ENCODE measurements at places on chromosomes 7 and 10.

DNA sequence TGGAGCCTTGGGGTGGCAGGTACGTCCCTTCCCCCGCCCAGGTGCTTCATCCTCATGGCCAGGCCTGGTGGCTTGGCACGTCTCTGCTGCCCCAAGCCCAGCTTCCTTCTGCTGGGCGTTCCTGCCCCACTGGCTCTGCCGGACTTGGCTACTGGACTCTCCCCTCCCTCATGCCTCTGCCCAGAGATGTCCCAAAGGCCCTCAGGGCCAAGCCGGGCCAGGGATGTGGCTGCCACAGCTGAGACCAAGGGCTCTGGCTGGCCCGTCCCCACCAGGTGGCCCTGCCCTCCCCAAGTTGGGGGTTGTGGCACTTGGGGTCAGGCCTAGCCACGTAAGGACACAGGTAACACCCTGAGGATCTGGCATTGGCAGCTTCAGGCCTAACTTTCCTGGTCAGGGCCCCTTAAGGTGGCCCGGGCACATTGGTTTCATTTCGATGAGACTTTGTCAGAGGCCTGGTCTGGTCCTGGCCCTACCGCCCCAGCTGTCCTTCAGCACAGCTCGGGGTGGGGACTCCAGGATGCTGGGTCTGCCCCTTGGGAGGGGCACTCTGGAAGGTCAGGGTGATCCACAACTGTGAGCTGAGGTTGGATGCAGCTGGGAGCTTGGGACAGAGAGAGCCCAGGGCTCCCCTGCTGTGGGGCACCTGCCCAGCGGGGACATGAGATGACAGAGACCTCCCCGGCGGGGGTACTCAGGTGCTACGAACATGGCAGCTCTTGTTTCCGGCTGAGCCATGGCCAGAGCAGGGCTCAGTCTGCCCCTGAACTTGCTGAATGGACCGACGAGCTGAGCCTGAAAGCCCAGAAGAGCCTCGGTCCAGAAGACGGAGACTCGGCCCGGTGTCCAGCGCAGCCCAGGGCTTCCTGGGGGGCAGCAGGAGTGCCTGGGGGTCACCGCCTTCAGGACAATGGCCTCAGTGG lies 2.9 kb downstream of the BHLHA15 start:
- DNase-seq: no peak

- no peak for DNase-seq
Observed at GRCh38 chr10:101444058-101444898, 90.3 kb downstream of the BTRC start.

GRCh38 chr10:104274762-104275721 lies 6.1 kb downstream of the GSTO2 start:
- DNase-seq: peak; percentile 4

GRCh38 chr10:47371629-47372485 lies 12.2 kb downstream of the ZNF488 start:
- no peak for DNase-seq

GRCh38 chr7:102104245-102104644 lies 182.4 kb upstream of the SH2B2 start:
- DNase-seq: no peak

GRCh38 chr10:60948851-60949250 lies 4.9 kb upstream of the RHOBTB1 start:
- no peak for DNase-seq

GRCh38 chr7:96021568-96021967 lies 249.2 kb downstream of the DYNC1I1 start:
- DNase-seq: no peak

DNA sequence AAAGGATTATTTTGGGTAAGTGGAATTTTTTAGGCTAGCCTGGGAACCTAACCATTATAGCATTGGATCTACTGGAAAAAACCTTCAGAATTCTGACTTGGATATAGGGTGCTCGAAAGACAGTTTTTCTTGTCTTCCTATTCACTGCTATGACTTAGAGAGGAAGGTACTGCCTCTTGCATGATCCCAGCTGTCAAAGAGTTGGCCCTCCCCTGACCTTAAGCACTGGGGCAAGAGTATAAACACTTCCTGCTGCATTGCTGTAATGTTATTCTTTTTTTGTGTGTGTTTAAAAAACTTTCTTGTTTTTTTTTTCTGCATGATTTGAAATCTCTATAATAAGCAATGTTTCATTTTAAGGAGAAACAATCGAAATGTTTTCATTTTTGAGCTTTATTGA lies 113.0 kb downstream of the LRMDA start:
- no peak for DNase-seq

DNA sequence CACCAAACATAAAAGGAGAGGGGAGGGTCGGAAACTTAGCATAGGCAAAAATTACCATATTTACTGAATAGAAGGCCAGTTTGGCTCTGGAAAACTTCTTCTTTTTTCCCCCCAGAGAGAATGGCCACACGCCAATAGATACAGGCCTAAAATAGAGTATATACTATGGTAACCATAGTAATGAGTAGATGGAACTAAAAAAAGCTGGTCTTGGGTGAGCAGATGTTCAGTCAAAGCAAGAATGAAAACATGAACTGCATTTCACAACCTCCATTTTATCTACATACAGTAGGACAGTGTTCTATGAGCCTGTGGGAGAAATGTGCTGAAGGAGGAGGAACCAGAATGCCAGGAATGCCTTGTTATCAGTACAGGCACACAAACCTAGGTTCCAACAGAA lies 141.7 kb upstream of the SEMA3A start:
- DNase-seq: no peak

DNA sequence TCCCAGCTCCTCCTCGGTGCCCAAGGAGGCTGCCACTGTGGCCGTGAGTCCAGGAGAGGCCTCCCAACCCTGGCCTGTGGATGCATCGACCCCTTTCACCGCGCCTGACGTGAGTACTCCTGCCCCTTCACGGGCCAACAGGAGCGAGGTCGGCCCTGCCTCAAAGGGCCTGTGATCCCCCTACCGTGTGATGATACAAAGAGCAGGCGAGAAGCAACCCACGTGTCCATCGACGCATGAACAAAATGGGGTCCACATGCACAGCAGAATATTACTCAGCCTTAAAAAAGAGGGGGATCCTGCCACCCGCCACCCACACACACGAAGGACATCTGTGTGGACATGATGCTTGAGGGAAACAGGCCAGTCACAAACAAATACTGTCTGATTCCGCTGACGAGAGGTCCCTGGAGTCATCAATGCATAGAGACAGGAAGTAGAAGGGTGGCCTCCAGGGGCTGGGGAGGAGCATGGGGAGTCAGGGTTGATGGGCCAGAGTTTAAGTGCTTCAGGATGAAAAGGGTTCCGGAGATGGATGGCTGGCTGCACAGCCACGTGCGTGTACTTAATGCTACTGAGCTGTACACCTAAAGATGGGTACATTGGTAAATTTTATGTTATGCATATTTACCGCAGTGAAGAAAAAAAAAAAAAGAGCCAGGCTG lies 151.9 kb downstream of the PRKAG2 start:
- DNase-seq: no peak

- peak; percentile 81 for DNase-seq
Observed at GRCh38 chr10:101060951-101061623, 702 bp upstream of the KAZALD1 start.

- no peak for DNase-seq
Observed at GRCh38 chr10:45491061-45491460, 117.0 kb downstream of the ALOX5 start.

DNA sequence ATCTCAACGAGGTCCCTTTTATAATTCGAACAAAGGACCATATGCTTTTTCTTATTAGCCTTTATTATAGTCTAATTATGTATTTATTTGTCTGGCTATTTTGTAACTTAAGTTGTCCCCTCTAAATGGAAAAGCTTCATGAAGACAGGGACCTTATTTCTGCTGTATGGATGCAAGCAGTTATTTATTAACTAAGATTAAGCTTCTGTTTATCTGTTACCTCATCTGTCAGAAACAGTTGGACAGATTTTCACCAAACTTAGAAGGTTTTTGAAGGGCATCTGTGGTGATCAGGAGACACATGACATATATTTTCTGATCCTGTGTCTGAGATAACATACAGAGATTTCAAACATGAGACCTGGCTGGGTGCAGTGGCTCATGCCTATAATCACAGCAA lies 43.2 kb downstream of the KAT6B start:
- DNase-seq: no peak

DNA sequence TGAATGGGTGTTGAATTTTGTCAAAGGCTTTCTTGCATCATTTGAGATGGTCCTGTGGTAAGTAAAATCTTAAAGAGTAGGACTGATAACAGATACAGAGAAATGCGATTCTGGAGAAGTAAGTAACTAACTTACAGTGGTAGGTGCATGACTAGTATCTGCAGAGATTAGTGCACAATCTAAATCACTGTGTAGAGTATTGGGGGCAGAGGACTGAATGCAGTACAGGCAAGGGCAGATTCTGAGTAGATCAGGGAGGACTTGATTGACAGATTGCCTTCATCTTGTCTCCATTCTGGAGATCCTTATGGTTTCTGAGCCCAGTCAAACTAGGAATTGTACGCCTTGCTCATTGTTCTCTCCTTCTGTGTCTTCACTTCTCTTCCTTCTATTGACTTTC lies 736.0 kb downstream of the AUTS2 start:
- DNase-seq: no peak

DNA sequence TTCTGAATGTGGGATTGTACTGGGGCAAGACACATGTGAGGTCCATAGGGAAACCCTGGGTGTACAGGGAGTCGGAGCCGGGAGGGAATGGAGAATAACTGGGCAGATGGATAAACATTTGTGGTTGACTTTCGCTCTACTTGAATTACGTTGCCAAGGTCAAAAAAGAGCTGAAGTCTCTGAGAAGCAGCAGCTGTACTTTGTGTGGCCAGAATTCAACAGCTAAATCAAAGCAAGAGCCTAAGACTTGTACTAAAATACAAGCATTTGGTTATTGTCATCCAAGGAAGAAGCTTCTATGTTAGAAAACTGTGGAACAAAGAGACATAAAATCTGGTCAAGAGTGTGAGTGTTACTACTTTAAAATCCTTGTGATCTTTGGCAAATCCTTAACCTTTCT lies 457.2 kb downstream of the ARL4A start:
- DNase-seq: no peak

- no peak for DNase-seq
Observed at GRCh38 chr10:43013065-43013464, 63.8 kb upstream of the RET start.

DNA sequence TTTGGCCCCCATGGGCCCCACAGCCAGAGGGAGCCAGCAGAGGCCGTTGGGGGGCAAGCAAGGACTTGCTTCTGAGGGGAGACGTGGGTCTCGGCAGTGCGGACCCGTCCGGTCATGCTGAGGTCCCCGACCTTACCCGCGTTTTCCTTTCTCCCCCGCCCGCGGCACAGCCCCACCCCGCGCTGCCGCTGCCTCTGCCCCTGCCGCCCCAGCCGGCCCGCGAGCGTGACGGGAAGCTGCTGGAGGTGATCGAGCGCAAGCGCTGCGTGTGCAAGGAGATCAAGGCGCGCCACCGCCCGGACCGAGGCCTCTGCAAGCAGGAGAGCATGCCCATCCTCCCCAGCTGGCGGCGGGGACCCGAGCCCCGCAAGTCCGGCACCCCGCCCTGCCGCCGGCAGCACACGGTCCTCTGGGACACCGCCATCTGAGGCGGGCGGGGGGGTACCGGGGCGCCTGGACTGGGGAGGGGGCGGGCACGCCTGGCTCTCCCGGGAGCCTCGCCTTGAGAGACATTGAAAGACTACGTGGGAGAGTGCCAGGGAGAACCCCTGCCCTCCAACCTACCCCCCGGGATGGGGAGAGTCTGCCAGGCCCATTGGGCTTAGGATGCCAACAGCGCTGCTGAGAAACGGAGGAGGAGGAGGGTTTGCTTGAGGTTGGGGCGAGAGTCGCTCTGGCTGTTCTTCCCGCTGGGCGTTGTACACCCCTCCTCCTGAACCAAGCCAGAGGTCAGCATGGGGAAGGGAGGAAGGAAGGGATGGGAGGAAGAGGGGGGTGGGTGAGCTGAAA lies 9.9 kb downstream of the NYAP1 start:
- peak; percentile 45 for DNase-seq

GRCh38 chr7:16982640-16983350 lies 101.0 kb upstream of the AGR3 start:
- no peak for DNase-seq

DNA sequence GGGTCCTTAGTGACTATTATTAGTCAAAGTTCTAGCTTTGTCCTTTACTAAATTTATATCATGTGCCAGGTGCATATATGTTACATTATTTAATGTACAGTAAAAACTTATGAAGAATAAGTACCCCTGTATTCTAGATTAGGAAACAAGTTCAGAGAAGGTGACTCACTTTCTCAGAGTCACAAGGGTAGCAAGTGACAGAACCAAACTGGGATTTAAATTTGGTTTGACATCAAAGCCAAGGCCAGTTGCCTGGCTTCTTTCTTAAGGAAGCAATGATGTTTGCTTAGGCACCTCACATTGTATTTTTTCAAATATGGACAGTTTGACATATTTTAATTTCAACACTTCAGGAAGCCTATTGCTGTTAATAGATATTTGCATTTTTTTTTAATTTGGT lies 2.5 kb downstream of the LSM8 start:
- no peak for DNase-seq

DNA sequence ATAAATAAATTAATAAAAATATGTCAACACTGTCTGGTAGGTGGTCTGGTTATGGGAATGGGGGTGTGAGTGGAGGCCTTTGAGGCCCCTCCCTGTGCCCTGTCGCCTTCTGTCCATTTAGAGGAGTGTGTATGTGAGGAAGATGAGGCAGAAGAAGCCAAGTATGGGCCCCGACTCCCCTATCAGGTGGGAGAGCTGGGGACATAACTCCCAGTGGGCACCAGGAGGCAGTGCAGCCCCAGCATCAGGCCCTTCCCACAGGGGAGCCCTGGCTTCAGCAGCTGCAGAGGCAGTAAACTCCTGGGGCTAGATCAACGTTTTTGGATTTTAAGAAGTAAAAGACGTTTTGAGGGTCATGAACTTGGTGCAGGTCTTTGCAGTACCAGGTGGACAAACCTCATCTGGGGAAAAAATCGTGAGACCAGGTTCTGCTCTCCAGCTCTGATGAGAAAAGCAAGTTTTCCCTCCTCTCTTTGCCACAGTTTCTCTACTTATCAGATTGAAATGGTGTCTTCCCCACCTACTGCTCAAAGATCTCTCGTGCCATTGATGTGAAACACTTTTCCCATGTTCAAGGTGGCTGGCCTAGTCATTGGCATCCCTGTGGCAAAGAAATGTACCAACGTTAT lies 167.8 kb upstream of the EEPD1 start:
- peak; percentile 50 for DNase-seq

GRCh38 chr10:49165821-49166483 lies 22.2 kb downstream of the TMEM273 start:
- no peak for DNase-seq
